ENCODE measurements at places on chromosomes 3 and 15. TPM values are rescaled to one million over a fixed set of nuclear protein-coding genes. Genes with fewer than 3 reads are reported as not detected.

Gene CELSR3
- total RNA-seq, result 0.22 TPM

Gene PIERCE2
- total RNA-seq, result 1.4 TPM

Gene STAC
- total RNA-seq, result 36.5 TPM

Gene TEX55
- total RNA-seq, result not detected

GRCh38 chr3:22101351-22101750, 350.3 kb upstream of the ZNF385D start:
- no peaks in the 10 kb centered on the region for H3K4me1 ChIP-seq
- H3K27me3 ChIP-seq, result no peaks in the 10 kb centered on the region
- no peaks in the 10 kb centered on the region for H3K36me3 ChIP-seq

GRCh38 chr3:195698325-195698646, 22.5 kb upstream of the MUC20 start:
- peaks cover 3% of the 10 kb centered on the region for H3K4me1 ChIP-seq
- no peak overlapping the region for H3K27ac ChIP-seq
- no peak overlapping the region for H3K4me3 ChIP-seq
- no peak for DNase-seq
- H3K27me3 ChIP-seq, result no peaks in the 10 kb centered on the region
